SHP77 treated with DMSO at 0.1 percent for 48 hours (cell line): ENCODE measurements at places on chromosomes 1 and 21.

DNA sequence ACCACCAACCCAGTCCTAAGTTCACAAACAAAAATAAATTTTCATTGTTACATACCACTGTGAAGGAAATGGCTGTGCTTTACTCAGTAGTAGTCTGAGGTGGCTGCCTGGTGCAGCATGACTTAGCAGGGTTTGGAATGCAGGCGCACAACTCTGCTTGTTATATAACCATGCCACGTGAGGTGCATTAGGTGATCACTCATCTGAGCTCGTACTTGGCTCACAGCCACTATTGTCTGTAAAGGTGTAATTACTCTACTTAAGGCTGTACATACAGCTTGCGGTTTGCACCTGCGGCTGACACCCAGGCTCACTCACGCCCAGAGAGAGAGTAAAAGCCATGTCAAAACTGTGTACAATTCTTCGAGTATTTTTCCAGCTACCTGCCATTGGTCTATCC lies 599.4 kb downstream of the LTN1 start:
- DNase-seq, result peak; percentile 68

DNA sequence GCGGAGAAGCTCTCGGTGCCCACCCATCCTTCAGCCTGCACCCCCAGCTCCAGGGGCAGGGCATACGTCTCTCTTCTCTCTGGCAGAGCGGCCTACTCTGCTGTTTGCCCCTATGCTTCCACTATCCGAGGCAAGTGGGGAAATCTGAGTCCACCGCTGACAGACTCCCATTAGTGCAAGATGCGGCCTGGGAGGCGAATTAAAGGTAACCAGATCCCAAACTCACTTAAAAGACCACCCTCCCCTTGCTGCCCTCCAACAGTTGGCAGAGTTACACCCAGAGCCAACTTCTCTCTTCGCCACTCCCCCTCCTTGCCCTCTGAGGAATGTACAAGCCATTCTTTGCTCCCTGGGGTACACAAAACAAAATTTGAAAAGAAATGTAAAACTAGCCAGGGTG lies 6.4 kb downstream of the FOXD3 start:
- DNase-seq, result no peak

DNA sequence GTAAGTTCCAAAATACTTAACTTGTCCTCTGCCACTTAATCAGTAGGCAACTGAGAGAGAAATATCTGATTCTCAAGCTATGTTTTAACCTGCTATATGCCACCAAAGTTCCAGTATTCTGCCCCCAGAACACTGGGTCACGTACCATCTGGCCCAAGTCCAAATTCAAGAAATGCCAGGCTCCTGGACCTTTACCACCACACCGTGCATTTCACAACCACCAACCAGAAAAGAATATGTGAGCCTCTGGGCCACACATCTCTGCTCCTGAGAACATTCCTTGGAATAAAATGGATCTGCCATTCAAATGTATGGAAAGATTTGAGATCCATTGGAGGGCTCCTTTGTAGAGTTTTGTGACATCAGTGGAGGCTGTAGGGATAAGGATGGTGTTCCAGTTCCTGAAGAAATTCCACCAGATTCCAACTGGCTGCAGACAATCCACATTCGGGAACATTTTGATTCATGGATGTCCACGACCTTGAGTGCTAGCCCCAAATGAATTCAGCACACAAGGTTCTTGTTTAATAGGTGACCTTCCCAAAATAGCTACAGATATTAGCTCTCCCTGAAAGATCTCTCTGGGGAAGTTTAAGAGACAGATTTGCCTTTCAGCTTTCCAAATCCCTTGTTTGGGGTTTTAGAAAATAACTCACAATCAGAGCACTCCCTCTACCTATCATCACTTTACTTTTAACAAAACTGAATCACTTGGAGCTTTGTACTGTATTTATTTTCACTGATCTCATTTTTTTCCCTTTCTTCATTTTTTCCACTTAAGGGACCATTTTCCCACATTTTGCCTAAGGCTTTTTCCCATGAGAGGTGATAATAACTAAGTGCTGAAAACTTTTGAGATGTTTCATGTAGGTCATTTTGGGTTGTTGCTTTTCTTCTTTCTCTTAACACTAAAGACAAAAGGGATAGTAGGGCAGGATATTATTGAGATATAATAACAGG lies 128.4 kb upstream of the ZC3H11B start:
- no peak for DNase-seq

DNA sequence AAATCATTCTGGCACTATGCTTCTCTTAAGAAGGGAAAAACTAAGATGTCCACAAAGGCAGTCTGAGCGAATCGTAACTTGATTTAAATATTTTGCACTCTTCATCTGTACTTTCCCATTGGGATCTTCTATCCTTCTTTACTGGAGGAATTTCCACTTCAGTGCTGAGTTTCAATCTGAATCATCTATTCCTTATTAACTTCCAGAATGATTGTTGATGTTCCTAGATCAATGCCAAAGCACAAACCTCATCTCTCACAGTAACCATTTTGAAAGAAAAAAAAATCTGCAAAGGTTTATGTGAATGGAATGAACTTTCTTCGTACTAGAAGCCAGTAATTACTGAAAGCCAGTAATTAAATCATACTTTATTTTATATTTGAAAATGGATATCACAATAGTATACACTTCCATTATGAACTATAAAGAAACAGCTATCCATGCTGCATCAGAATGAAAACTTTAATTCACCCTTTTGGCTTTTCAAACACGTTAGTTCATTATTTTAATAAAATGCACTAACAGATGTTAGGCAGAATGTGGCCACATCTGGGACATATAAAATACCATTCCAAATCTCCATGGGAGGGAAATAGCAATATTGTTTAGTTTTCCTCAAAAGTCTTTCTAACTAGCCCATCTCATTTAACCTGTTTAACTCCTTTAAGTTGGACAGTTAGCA lies 5.5 kb upstream of the RNF2 start:
- DNase-seq, result no peak

- DNase-seq, result no peak
Observed at GRCh38 chr1:14055442-14056223, 355.6 kb downstream of the PRDM2 start.

DNA sequence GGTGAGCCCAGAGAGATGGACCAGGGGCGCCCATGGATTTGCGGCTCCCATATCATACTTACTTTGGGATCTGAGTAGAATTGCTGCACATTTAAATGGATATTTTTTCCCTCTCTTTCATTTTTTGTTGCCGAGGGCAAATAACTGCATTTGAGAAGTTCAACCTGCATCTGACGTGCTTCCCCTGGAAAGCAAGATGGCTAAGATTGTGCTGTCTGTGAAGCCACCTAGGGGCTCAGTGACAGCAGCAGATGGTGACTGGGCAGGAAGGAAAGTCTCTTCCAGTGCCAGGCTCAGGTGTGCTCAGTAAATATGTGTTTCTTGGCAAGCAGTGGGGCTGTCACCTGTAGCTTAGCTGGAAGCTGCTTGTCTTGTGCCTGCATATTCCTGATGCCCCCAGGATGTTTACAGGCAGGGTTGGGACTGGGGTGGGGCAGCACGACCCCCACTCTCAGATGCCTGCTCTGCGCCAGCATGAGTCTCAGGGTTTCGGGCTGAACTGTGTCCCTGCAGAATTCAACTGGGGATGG lies 59.8 kb upstream of the ETV3 start:
- no peak for DNase-seq

DNA sequence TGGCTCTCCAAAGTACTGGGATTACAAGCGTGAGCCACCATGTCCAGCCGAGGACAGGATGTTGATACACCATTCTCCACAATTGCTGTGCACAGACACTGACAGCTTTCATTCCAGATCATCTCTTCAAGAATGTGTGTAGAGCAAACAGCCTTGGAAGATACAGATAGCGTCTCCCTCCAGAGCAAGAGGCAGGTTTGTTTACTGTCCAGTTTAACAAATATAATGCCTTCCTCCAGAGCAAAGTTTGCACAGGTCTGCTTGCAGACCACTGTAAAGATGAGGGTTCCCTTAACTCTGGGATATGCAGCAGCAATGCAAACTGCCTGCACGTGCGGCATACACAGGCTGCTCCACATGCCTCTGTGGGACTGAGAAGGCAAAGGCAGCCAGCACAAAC lies 4.6 kb downstream of the TMPRSS3 start:
- DNase-seq, result no peak

- no peak for DNase-seq
Observed at GRCh38 chr1:54481201-54481884, 66.7 kb upstream of the ACOT11 start.

- no peak for DNase-seq
Observed at GRCh38 chr1:94126651-94127050, 5.7 kb upstream of the ABCA4 start.

DNA sequence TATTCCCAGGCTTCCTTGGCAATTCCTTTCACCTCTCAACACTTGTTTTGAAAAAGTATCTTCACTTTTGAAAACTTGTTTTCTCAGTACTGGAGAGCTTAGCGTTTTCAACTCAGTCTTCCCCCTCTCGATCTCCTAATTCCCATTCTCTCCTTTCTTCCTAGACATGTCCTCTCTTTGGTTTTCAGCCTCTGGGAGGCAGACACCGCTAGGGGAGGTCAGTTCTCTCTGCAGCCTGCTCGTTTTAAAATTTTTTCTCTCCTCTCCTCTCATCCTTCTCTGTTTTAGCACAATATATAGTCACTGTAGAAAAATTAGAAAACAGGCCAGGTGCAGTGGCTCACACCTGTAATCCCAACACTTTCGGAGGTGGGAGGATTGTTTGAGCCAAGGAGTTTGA lies 12.6 kb upstream of the RHEX start:
- DNase-seq, result no peak

DNA sequence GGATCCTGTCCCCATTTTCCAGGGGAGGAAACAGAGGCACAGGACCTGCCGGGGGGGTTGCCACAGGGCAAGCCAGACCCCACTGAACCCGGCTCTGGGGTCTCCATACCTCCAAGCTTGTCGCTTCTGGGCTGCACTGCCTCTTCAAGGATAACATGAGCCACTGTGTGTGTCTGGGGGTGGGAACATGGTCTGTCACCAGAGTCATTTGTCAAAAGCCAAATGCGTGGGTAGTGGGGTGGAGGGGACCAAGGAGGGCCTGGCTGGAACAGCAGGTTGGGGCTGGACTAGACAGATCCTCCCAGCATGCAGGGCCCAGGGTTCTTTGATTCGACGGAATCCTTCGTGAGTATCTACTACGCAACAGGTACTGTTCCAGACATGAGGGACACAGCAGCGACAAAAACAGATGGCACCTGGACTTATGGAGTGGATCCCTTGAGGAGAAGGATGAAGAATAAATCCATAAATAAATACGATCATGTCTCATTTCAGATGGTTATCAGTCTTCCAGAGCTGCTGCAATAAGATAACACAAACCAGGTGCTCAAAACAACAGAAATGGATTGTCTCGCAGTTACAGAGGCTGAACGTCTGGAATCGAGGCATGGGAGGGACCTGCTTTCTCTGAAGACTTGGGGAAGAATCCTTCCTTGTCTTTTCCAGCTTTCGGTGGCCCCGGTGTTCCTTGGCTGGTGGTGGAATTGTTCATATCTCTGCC lies 28.7 kb downstream of the C1QB start:
- no peak for DNase-seq

DNA sequence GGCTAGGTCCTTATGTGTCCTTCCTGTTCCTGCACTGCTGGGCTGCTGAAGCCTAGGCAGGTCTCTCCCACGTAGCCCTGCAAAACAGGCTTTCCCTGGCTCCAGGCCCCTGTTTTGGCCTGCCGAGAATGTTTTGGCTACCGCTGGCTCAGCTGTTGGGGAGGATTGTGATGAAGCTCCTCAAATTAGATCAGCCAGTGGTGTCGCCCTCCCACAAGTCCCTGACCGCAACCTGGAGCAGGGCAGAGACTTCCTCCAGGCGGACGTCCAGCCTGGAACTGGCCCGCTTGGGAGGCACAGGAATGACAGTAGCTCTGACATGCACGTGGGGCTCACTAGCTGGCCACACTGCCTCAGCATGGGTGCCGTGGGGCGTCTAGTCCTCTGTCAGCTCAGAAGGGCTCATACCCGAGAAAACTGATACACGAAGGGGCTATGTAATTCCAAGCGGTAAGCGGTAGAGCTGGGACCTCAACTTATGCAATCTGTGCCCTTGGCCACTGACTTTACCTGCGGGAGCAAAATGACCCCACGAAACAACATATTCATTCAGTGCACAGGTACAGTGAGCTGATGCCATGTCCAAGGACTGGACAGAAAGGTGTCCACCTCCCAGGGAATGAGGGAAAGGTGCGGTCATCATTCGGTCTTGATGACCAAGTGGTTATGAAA lies 26.6 kb downstream of the DHRS3 start:
- no peak for DNase-seq

DNA sequence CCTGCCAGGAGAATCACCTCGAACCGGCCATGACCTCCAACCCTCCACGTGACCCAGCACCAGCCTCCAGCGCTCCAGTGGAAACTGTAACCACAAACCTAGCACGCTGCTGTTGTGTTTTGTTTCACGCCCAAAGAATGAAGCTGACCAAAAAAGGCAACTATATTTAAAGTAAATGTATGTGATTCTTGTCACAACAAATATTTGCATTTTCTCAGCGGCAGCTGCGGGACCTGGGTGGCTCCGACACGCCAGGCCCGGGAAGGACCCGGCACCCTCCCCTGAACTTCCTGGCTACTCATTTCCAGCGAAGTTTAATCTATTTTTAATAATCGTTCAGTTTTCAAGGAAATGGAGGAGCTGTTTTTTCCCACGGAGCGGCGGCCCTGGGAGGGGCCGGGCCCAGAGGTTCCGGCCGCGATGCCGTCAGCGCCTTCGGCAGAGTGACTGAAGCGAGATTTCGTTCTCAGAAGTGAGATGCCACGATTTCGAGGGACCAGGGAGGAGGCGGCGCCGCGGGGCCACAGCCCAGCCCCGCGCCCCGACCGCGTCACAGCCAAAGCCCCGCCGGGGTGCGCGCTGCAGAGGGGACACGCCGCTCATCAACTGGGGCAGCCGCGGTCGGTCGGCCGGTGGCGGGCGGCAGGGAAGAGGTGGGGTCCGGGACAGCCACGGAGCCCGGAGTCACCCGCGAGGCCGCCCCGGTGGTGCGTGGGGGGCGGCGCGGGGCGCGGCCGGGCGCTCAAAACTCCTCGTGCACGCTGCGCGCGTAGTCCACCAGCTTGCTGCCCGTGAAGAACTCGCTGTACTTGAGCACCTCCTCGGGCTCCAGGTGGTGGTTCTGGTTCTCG lies 3.0 kb upstream of the TNFRSF4 start:
- DNase-seq, result no peak

- DNase-seq, result no peak
Observed at GRCh38 chr1:39091845-39092645, 65.9 kb downstream of the NDUFS5 start.
